ENCODE measurements at places on chromosomes 1 and 21. TPM values are rescaled to one million over a fixed set of nuclear protein-coding genes. Genes with fewer than 3 reads are reported as not detected.

- H3K36me3 ChIP-seq: peaks cover 49% of the 10 kb centered on the region
- DNase-seq: no peak
- H3K4me3 ChIP-seq: no peak overlapping the region
- peaks cover 1% of the 10 kb centered on the region for H3K27me3 ChIP-seq
- no peak overlapping the region for H3K27ac ChIP-seq
- no peaks in the 10 kb centered on the region for H3K4me1 ChIP-seq
These were observed 6.8 kb downstream of the TMEM9 start for GRCh38 chr1:201147396-201148015.

- no peaks in the 10 kb centered on the region for H3K36me3 ChIP-seq
- no peak overlapping the region for H3K27ac ChIP-seq
- peaks cover 1% of the 10 kb centered on the region for H3K27me3 ChIP-seq
- DNase-seq: no peak
- H3K4me1 ChIP-seq: peaks cover 11% of the 10 kb centered on the region
These were observed 47.7 kb downstream of the POU2F1 start for GRCh38 chr1:167268347-167268787.

DNA sequence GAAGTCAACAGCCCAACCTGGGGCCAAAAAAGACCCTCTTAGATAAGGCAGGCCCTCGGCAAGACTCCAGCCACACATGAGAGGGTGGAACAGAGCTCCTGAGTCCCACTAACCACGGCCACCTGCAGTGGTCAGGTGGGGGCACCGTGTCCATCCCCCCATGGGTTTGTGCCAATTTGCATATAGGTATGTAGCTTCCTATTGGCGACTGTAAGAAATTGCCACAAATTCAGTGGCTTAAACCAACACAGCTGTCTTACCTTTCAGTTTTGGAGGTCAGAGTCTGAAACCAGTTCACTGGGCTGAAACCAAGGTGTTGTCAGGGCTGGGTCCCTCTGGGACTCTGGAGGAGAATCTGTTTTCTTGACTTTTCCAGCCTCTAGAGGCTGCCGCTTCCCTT, 59.3 kb downstream of the COL18A1 start:
- peaks cover 3% of the 10 kb centered on the region for H3K27me3 ChIP-seq
- no peak for DNase-seq
- H3K36me3 ChIP-seq: peaks cover 24% of the 10 kb centered on the region
- H3K4me1 ChIP-seq: peaks cover 37% of the 10 kb centered on the region

RNF186 gene
- not detected for total RNA-seq

GRCh38 chr1:97137862-97138514, 416.4 kb downstream of the PTBP2 start:
- H3K4me3 ChIP-seq: peak overlapping the region; percentile 73
- H3K27ac ChIP-seq: peak overlapping the region; percentile 58
- DNase-seq: peak; percentile 72
- no peaks in the 10 kb centered on the region for H3K27me3 ChIP-seq

DNA sequence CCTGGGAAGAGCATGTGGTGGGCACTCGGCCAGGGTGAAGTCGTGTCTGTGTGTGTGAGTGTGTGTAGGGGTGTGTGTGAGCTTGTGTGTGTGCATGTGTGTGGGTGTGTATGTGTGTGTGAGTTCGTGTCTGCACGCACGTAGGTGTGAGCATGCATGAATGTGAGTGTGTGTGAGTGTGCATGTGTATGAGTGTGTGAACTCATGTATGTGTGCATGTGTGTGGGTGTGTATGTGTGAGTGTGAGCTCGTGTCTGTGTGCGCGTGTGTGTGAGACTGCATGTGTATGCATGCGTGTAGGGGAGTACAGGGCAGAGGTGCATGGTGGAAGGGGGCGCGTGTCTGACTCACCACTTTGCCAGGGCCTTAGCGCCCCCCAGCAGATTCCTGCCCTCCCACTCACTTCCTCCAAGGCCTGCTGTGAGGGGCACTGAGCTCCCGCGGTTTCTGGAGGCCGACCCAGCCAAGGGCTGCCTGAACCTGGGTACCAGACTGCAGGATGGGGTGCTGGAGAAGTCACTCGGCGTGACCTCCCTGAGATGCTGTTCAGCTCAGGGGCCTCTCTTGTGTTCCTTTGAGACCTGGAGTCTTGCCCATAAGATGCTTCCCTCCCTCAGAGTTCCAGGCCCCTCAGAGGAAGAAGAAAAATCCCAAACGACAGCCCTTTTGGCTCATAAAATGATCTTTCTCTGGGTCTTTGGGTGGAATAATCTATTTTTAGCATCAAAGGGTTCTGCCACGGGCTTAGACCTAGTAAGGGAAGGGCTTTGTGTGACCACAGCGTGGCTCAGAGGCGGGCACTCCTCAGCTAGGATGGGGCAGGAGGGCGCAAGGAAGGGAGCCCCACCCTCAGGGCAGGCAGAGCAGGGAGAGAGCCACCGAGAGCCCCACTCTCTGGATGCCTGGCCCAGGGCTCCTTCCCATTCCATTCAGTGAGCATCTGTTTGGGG, 41.1 kb upstream of the RUNX3 start:
- no peak overlapping the region for H3K4me3 ChIP-seq
- no peak overlapping the region for H3K27ac ChIP-seq
- peaks cover 28% of the 10 kb centered on the region for H3K36me3 ChIP-seq
- peaks cover 39% of the 10 kb centered on the region for H3K4me1 ChIP-seq
- H3K27me3 ChIP-seq: peaks cover 3% of the 10 kb centered on the region

- H3K4me1 ChIP-seq: peaks cover 57% of the 10 kb centered on the region
- no peak overlapping the region for H3K27ac ChIP-seq
- DNase-seq: no peak
- H3K27me3 ChIP-seq: peaks cover 13% of the 10 kb centered on the region
These were observed 30.0 kb downstream of the BATF3 start for GRCh38 chr1:212669600-212669999.

Measured in HFFc6 (cell line).